ENCODE measurements at places on chromosomes 11 and 22.

DNA sequence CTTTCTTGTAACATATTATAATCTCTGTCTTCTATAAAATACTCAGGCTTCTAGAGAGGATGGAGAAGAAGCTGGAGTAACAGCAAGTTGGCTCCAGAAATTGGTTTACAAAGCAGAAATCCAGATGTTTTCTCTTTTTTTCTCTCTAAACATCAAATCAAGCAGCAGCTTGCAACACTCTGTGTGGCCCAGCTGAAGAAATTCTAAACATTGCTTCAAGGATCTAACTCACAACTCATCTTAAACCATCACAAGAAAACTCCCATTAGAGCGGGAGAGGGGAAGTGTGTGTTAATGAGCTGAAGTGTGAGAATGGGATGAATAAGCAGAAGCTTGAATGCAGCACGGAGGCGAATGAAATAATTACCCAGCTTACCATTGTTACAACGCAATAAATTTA lies 146.5 kb downstream of the OPCML start:
- no peak for DNase-seq

- no peak for DNase-seq
These were observed 67.3 kb downstream of the IGF2 start for GRCh38 chr11:2071748-2072385.

- no peak for DNase-seq
These were observed 45.6 kb upstream of the EHF start for GRCh38 chr11:34575261-34575660.

DNA sequence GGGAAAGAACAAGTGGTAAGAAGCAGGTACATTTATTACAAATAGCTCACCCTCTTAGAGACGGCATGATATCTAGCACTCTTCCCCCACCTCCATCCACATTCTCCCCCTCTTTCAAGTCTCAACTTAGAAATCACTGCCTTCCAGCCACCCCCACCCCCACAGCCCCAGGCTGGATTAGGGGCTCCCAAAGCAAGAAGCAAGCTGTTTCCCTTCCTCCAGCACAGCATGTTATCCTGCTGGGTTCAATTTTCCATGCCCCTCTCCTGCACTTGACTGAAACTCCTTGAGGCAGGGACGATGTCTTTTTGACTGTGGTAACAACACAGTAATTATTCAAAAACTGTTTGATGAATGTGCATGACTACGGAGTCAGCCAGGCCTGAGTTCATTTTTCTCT lies 350.7 kb downstream of the LARGE1 start:
- no peak for DNase-seq

Data from SW480 (cell line).